ENCODE measurements at places on chromosomes 11 and 22.

DNA sequence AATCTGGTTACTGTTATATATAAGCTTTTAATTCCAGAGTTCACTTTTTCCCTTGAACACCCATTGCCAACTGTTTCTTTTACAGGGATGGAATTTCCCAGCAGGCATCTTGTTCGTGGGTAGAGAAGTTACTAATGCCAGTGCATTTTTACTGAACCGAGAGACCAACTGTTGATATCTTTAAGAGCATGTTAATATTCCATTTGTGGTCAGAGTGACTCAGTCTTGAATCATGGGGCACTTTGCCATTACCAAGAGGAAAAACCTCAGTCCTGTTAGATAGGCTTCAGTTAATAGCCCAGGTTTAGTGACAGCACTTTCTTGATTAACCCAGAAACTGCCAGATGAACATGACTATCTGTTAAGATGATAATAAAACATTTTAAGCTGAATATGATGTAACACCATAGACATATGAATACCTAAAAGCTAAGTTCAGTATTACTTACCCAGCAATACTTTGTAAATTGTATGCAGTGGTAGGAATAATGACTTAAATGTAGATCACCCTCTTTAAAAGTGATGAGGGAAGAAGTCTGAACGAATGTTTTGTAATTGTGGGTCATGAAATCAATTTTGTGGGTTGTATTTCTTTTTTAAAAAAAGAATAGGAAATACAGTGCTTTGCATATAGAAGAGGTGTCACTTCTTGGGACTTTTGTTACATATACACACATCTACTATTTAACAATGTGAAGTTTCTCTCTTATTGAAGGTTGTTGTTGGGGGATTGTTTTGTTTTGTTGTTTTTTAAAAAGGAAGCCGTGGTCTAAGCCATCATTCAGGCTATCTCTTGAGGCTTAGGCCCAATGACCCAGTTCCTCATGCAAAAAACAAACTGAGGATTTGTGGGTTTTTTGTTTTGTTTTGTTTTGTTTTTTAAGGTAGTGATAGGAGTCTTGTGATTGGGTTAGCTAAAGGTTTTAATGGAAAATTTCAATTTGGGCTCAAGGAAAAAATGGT, 79.2 kb upstream of the GRIK4 start:
- no peak for DNase-seq

DNA sequence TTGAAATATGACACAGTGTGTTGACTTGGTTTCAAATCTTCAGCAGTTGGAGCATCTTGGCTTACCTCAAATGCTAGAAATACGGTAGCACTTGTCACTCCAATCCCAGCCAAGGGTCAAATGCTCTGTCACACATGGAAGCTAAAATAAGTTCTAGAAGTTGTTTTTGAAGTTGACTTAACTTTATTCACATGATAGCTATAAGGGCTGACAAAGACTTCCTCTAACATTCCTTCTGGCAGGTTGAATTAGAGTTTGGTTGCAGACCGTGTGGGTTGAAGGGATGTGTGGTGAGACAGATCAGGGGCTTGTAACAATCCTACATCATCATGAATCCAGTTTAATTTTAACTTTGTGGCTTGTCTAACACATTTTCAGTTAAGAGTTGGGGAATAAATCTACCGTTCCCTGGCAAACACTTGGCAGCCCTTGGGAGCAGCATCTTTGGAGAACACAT, 4.6 kb downstream of the SLN start:
- DNase-seq = no peak

DNA sequence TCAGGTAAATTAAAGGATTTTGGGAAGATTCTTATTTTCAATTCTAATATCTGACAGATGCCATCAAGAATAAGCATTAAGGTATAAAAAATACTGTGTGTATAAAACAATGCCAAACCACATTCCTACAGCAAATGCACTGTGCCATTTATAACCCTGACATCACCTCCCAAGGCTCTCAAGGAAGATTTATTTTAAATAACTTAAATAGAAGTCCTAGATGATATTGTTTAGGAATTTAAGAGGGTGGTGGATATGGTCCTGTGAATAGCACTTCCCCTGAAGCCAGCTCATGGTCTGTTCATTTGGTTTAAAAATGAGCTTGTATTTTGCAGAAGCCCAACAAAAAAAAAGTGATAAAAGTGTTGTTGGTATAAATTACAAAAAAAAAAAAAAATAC, 32.1 kb downstream of the PPIL2 start:
- no peak for DNase-seq

- DNase-seq = no peak
Measured at GRCh38 chr11:130578738-130579368, 130.4 kb downstream of the ADAMTS15 start.

DNA sequence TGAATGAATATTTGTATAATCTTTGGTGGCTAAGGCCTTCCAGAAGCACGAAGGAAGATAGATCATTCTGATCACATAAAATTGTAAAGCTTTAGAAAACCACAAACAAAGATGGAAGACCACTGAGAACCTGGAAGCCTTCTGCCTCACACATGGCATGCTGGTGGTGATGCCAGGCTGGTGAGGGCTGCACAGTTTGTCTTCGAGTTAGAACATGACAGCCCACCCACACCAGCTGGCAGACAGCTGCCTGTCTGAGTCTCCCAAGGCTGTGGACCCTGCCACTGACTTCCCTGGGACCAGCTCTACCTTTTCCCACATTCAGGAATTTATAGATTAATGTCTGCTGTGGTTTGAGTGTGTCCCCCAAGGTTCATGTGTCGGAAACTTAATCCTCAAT, 48.8 kb upstream of the B3GAT1 start:
- DNase-seq = no peak

DNA sequence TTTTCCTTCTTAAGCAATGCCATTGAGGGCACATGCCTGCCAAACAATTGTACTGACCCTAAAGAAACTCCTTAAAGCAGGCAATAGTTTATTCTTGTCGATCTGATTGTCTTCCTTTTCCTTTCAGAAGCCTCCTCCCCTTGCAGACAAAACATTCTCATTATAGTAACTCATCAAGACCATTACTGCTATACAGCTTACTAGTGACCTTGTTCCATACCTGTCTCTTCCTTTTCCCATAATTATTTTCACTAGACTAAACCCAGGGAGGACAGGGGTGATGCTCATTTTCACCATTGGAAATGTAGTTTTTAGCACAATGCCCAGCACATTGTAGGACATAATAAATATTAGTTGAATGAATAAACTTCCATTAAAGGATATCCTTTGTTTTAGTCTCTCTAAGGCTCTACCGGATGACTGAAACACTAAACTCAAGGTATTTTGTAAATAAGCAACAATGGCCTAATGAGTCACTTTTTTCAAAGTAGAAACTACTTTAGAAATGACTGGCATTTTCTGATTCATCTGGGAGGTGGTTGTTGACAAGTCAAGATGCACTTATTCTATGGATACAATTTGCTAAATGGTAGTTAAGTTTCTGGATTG, 9.3 kb upstream of the MSANTD4 start:
- no peak for DNase-seq

- no peak for DNase-seq
Measured at GRCh38 chr11:2465202-2466068, 20.6 kb downstream of the KCNQ1 start.

DNA sequence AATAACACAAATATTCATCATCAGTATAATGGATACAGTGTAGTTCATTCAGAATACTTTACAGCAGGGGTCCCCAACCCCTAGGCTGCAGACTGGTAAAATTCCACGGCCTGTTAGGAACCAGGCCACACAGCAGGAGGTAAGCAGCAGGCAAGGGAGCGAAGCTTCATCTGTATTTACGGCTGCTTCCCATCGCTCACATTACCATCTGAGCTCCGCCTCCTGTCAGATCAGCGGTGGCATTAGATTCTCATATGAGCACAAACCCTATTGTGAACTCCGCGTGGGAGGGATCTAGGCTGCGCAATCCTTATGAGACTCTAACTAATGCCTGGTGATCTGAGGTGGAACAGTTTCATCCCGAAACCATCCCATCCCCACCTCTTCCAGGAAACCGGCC, 125.1 kb downstream of the SERGEF start:
- no peak for DNase-seq

DNA sequence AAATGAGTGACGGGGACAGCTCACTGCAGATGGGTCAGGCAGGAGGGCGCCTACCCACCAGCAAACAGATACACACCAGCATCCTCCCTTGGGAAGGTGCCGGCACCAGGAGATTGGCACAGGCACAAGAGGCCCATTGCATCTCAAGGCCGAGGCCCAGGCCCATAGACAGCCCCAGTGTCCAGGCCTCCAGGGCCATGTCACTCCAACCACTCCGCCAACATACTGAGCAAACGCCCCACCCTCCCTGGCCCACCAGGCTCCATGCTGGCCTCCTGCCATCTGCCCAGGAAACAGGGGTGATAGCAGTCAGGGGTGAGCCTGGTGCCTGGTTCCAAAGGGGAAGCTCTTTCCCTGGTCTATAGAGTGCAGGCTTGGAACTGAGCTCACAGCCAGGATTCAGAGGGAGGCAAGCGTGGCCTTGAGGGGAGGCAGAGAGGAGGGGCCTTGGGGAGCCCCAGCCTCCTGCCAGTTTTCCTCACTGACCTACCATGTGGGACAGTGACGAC, 34.7 kb downstream of the PISD start:
- DNase-seq = no peak

DNA sequence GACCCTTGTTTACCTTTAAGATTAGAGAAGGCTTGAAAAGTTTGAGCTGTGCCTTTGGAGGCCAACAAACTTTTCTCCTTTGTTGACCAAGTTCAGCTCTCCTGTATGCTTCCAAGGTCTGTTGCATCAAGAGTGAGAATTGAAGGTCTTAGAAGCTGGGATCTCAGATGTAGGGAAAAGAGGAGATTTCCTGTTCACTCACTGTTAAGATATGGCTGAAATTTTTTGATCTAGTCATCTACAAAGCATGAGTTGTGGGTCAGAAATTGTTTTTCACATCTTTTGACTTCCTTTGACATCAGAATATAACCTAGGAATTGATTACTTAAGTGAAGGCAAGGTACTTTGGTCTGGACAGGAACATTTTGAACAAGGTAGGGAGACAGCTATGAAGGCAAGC, 12.1 kb downstream of the OR51B4 start:
- DNase-seq = no peak

GRCh38 chr11:46982797-46983452, 46.4 kb downstream of the CSTPP1 start:
- no peak for DNase-seq

DNA sequence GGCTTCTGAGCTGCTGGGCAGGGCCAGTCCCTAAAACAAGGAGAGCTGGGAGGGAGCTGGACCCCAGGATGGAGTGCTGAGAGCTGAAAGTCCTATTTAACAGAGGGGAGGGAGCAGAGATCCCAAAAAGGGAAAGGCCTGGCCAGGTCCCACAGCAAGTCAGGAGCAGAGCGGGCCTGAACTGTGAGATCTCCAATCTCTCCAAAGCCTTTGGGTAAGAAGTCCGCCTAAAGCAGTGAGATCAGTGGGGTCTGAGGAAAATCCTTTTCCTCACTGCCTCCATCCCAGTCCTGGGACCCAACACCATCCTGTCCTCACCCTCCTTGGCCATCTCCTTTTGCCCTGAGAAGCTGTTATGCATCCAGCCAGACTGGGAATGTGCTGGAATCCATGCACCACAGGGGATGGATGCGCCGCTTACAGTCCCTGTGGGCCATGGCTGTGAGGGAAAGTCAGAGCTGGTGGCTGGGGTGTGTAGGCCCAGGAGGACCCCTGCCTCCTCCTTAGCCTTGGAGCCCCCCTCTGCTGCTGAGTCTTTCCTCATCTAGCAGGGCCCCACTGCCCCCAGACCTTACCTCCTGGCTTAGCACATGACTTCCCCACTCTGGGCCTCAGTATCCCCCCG, 8.6 kb downstream of the LRRC75B start:
- no peak for DNase-seq

- DNase-seq = no peak
Measured at GRCh38 chr11:65854161-65854592, 3.8 kb downstream of the CFL1 start.

DNA sequence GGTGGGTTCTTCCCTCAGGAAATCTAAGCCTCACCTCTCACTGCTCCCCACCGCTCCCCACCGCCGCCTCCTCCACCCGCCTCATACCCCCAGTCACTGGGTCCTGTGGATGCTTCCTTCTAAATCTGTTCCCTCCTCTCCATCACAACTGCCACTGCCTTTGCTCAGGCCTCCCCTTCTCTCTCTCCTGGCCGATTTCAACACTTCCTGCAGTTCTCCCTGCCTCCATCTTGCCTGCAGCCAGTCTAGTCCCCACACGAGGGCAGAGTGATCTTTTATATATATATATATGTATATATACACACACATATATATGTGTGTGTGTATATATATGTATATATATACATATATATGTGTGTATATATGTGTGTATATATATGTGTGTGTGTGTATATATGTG, 27.8 kb downstream of the CREB3L1 start:
- DNase-seq = no peak

GRCh38 chr11:5618807-5619206, 6.0 kb upstream of the TRIM34 start:
- DNase-seq = no peak

- DNase-seq = no peak
Measured at GRCh38 chr11:133955081-133955891, 1.5 kb downstream of the IGSF9B start.

DNA sequence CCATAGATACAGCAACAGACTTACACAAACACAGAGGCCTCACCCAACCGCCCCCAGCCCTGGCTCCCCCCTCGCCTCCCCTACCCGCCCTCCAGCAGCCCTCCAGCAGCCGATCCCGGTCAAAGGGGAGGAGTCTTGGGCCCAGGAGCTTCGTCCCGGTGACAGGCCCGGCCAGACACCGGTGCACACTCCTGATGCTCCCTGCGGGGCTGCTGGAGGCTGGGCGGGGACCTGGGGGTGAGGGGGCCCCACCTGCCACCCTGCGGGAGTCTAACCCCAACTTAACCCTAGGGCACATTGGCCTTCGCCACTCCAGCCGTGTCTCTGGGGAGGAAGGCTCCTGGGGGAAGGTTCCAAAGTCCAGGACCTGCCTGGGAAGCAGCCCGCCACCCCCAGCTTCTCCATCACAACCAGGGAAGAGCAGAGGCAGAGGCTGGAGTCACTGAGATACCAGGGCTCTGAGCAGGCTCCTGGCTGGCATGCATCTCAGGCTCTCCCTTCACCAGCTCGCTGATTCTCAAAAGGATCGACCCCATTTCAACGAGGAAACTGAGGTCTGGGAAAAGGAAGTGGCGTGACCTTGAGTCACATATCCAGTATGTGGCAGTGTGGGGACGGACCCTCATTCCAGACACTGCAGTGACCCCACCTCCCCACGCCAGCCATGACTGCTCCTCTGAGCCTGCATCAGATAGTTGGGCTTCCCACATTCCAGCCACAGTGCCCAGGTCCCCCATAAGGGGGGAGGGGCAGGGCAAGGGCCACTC, 14.4 kb downstream of the BCL9L start:
- no peak for DNase-seq

GRCh38 chr11:4125141-4125540, 30.5 kb downstream of the RRM1 start:
- no peak for DNase-seq

GRCh38 chr11:125949271-125950177, 3.7 kb downstream of the VSIG10L2 start:
- DNase-seq = no peak

- DNase-seq = no peak
Measured at GRCh38 chr11:129590030-129590752, 214.5 kb downstream of the BARX2 start.
